ENCODE measurements at places on chromosomes 4 and X.

DNA sequence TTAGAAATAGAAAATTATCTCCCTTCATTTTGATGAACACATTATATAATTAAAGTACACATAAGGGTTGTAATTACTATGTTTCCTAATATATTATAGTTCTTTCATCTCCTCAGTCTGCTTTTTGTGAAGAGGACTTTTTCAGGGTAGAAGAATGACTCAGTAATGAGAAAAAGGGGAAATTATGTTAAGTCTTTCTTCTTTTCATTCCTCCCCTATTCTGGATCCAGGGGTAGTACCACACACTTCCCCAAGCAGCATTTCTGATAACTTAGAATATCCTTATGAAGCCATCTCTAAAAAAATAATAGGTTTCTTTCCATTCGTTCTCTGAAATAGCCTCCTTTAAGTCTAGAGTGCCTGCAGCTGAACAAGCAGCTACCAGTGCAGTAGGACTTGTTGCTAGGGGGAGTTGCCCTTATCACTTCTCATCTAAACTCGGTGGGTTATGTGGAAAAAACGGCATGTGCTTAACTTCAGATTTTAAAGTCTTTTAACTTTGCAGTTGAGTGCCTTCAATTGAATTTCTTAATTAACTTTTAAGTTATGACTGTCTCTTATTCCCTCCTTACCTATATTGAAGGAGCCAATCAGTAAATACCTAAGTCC is 184.8 kb downstream of the ARHGAP24 start:
- no peak for DNase-seq

- no peak for DNase-seq
Observed at GRCh38 chr4:88107406-88108107, 50.9 kb downstream of the ABCG2 start.

DNA sequence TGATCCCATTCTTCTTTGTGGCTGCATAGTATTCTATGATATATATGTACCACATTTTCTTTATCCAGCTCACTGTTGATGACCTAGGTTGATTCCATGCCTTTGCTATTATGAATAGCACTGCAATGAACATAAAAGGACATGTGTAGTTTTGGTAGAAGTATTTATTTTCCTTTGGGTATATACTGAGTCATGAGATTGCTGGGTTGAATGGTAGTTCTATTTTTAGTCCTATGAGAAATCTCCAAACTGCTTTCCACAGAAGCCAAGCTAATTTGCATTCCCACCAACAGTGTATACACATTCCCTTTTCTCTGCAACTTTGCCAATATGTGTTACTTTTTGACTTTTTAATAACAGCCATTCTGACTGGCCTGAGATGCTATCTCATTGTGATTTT is 278.3 kb downstream of the PCDH18 start:
- no peak for DNase-seq

GRCh38 chrX:152814048-152814447 is 16.5 kb downstream of the CETN2 start:
- DNase-seq, result no peak

DNA sequence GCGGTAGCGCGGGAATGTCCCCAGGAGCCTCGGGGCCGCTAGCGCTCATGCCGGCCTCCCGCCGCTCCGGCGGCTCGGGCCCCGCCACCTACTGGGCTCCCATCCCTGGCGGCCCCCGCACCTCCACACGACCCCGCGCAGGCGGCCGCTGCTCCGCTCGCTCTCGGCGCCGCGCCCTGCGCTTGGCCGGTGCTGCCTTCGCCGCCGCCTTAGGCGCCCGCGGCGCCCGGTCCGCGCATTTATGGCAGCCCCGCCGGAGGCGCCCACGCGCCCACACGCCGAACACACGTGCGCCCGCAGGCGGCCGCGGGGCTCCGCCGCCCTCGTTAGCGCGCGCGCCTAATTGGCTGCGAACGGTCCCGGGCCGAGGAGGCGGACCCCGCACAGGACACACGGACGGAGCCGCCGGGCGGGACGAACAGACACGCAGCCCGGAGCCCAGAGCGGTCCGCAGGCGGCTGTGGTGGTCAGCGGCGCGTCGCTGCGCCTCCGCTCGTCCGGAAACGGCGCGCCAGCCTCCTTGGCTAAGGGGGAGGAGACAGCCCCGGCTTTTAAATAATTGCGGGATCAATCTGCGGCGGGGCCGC is at the start of gene NKX1-1:
Gene NKX1-1, minus strand, starts transcription at position 49 of the 587 bp plus-strand sequence. Its CDS starts 0 bp downstream, at position 49.
- DNase-seq, result no peak

- DNase-seq, result no peak
Observed at GRCh38 chr4:165828928-165829327, 44.1 kb upstream of the TLL1 start.

DNA sequence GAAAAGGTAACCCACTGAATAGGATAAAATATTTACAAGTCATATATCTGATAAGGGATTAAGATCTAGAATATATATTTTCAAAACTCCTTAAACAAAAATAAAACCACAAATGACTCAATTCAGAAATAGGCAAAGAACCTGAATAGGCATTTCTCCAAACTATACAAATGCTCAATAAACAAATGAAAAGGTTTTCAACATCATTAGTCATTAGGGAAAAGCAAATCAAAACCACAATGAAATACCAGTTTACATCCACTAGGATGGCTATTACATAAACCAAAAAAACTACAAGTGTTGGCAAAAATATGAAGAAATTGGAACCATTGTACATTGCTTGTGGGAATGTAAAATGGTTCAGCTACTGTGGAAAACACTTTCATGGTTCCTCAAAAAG is 167.0 kb upstream of the GALNT7 start:
- DNase-seq, result no peak

GRCh38 chrX:121128925-121129877 is 81.8 kb downstream of the GLUD2 start:
- DNase-seq, result no peak

- no peak for DNase-seq
Observed at GRCh38 chr4:54373718-54374210, 144.7 kb downstream of the PDGFRA start.

DNA sequence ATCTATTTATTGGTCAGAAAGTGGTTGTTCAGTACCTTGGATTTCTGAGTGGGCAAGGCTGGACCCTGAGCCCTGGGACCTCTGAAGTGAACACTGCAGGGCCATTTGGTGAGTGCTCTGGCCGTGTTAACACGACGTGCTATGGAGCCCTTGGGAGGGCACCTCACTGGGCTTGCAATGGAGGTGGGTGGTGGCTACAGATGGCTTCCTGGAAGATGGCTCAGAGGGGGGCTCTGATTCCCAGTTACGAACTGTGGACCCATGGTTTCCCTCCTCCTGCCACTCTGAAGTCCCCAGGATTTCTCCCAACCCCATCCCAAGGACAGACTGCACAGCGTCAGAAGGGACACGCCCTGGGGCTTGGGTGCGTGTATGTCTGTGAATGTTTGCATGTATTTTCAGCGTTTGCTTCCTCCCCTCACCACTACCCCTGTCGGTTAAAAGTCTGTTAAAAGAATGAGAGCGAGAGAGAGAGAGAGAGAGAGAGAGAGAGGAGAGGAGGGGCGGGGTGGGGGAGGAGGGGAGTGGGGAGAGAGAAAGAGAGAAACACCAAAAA is 3.7 kb upstream of the RHOH start:
- no peak for DNase-seq

GRCh38 chr4:122045533-122045932 is 93.7 kb upstream of the TRPC3 start:
- no peak for DNase-seq

DNA sequence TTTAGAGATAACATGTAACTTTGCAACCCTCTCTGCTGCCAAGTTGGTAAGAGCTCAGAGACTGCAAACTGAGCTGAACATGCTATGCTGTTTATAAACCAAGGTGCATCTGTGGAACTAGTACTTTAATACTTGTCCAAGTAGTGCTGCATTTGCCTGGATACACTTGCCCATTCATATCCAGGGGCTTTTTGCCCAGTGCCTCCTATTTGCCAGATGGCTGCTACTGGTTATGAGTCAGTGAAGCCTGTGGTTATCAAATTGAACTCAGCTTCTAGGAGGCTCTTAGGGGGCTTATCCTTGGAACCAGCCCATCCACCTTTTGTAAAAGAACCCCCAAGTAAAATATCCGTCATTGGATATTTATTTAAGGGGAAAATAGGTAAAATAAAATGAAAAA is 79.6 kb downstream of the AFF2 start:
- DNase-seq, result no peak

DNA sequence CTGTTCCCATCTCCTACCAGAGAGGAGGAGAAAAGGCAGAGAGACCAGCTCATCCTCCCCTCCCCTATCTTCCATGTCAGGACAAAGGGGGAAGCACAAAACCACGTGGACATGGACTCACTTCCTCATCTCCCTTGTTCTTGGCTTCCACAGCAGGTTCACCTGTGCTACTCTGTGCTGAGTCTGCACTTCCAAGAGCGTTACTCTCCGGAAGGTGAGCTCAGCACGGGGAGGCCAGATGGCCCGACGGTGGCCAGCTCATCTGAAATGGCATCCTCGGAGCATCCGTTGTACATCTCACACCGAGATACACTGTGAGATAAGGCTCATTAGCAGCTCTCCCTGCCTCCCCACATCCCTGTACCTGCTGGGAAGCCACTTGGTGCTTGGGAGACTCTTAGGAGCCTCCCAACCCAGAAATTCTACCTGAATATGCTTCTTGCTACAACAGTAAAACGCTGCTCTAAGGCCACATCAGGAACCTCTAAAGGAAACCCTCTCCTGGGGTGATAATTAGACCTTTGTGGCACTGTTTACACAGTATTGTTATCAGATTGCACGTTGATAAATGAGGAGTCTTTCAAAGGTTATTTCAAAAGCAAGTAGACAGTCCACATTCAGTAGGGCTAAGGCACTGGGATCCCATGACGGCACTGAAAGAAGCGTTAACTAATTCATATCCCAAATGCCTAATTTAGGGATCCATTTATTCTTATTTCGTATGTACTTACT is 19.4 kb downstream of the LGI2 start:
- no peak for DNase-seq

DNA sequence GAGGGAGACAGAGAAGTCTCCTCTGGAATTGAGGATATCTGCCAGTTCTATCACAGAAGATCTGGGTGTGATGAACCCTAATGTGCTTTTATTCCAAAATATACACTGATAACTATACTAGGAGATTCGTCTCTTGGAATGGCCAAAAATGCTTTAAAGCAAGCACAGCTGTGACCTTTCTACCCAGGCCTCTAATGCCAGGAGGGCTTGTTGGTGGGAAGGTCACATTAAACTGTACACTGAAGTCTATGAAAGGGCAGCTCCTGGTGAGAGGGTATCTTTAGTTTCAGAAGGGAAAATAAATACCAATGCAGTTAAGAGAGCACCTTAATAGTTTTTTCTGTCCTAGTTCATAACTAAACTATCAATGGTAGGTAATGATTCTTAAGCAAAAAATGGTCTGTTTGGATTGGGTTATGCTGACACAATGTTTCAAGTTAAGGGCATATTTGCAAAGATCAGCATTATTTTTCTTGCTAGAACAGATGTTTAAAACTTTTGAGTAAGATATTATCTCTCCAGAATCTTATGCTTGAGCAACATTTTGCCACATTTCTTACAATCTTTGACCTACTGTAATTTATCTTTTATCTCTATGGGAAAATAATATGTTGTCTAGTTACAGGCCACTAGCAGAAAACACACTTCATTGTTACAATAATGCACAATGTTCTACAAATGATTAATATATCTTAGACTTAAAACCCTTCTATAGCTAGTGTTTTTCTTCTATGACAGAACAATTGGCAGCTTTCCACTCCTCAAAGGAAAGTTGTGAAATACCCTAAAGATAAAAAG is 59.6 kb downstream of the SEC24D start:
- DNase-seq, result no peak

- no peak for DNase-seq
Observed at GRCh38 chr4:52625216-52625615, 33.9 kb downstream of the USP46 start.

GRCh38 chr4:84691170-84691691 is 108.3 kb downstream of the CDS1 start:
- no peak for DNase-seq

DNA sequence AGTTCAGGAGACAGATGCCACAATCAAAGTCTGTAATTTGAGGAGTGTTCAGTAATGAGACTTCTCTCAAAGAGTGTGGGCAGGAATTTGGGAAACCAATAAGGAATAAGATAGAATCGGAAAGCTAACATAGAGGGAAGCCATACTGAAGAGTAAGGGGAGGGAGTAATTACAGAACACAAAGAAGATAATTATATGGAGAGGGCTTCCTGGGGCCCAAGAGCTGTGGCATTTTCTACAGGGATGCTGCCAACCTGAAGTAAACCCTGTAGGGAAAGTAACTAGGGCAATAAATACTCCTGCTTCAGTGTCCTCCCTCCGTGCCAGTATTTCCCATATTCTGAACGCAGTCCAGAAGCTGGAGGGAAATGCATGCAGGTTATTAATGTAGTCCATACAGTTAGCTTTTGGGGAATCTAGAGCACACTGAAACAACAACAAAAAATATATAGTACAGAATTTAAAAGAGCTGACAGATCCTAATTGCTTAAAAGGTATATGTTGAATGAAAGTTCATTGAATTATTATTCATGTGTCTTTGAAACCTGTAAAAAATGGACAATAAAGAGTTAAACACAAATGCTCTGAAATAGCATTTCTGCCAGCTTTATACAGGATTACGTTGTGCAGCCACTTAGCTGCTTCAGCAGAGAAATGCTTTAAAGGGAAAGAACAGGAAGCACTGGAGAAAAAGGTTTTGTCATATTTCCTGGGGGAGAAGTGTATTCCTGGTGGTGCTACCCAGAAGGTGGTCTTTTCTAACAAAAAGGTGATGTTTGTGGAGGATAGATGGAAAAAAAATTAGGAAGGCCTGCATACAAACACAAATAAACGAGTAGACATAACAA is 48.0 kb downstream of the CXXC4 start:
- no peak for DNase-seq

- peak; percentile 65 for DNase-seq
Observed at GRCh38 chrX:12974796-12975669, at the start of gene TMSB4X. Gene TMSB4X (plus strand): TSS chrX:12975110.

DNA sequence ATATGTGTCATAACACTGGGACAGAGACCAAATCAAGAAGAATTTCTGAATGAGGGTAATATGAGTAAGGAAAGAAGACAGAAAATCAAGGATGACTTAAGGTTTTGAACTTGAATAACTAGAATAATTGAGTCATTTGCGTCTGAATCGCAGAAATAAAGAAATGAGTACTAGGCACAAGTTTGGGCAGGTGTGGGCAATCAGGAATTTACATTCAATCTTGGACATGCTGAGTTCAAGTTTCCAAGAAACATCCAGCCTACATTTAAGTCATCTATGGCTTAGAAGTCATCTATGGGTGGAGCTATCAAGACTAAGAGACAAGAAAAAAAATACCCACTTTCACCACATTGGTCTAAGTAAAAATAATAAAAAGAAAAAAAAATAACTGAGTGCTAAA is 30.4 kb upstream of the WDR44 start:
- DNase-seq, result no peak

GRCh38 chr4:140756319-140757231 is at the start of gene TBC1D9:
Gene TBC1D9 (minus strand): TSS chr4:140756385. CDS start chr4:140756045, 340 bp downstream.
- DNase-seq, result no peak

DNA sequence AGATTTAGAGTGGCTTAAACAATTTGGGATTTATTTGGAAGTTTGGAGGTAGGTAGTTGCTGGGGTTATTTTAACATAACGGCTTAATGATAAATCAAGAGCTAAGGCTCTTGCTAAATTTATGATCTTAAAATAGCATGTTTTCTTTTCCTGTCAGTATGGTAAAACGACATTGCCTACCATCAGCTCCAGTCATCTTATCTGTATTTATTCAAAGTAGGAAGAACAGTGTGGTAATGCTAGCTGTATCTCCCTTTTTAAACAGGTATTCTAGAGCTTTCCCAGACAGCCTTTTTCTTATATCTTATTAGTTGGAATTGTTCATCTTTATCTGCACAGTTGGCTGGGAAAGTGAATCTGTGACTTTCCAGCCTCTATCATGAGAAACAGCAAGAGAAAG is 110.2 kb downstream of the SLC4A4 start:
- DNase-seq, result no peak

- DNase-seq, result no peak
Observed at GRCh38 chr4:182749667-182750167, 167.5 kb downstream of the DCTD start.

Data from stimulated activated CD8-positive, alpha-beta memory T cell treated with anti-CD3 and anti-CD28 coated beads, Interleukin-15, amount 100 ng/mL, for 4 hours (primary cell).